ENCODE measurements at places on chromosomes 5 and 9. TPM values are rescaled to one million over a fixed set of nuclear protein-coding genes. Genes with fewer than 3 reads are reported as not detected.

GRCh38 chr5:18114151-18114757, 480.0 kb downstream of the TAF11L14 start:
- DNase-seq: no peak
- H3K4me1 ChIP-seq: no peaks in the 10 kb centered on the region
- H3K4me3 ChIP-seq: no peak overlapping the region
- no peaks in the 10 kb centered on the region for H3K36me3 ChIP-seq

DNA sequence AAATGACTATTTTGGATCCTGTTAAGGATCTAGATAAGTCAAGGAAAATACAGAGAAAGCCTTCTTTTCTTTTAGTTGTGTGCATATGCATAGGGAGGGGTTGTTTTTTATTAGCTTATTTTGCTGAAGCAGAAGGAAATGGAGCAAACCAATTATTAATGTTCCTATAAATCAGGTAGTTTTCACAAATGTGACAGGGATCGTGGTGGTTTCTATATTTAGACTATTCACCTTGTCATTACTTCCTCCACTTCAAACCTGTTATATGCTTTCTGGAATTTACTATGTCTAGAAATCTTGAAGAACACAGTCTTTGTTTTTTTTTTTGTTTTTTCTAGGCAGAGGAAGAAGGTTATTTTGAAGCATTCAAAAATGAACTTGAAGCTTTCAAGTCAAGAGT, 22.2 kb downstream of the CDC37L1 start:
- H3K4me1 ChIP-seq: no peaks in the 10 kb centered on the region
- no peak overlapping the region for H3K4me3 ChIP-seq
- H3K27me3 ChIP-seq: no peaks in the 10 kb centered on the region
- no peak overlapping the region for H3K27ac ChIP-seq
- H3K36me3 ChIP-seq: peaks cover 88% of the 10 kb centered on the region
- no peak for DNase-seq

GRCh38 chr9:133098871-133099270, 22.2 kb downstream of the RALGDS start:
- peaks cover 73% of the 10 kb centered on the region for H3K36me3 ChIP-seq
- H3K27me3 ChIP-seq: no peaks in the 10 kb centered on the region
- H3K4me3 ChIP-seq: no peak overlapping the region
- no peak overlapping the region for H3K27ac ChIP-seq
- DNase-seq: no peak
- no peaks in the 10 kb centered on the region for H3K4me1 ChIP-seq

GRCh38 chr5:149583394-149583793, 2.1 kb downstream of the ARHGEF37 start:
- H3K4me3 ChIP-seq: no peak overlapping the region
- H3K4me1 ChIP-seq: peaks cover 49% of the 10 kb centered on the region
- DNase-seq: no peak

The SLC45A2 gene
- not detected for total RNA-seq

The SLC6A7 gene
- total RNA-seq: not detected

The ABLIM3 gene
- total RNA-seq: 26.7 TPM

DNA sequence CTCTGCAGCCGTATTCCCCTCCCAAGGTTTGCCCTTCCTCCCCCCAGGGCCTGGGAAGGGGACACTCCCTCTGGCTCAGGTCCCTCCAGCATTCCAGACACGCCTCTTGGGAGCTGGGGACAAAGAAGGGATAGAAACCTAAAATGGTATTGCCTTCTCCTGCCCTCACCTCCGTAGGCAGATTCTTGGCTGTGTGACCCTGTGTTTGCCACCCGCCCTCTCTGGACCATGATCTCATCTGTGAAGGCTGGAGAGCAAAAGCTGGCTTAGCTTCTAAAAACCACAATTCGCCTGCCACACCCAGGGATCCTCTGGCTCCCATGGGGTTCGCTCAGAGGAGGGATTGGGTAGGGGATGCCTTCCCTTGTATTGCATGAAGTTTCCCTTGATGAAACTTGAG, 7.7 kb downstream of the AQP3 start:
- H3K4me1 ChIP-seq: peaks cover 34% of the 10 kb centered on the region
- H3K27me3 ChIP-seq: no peaks in the 10 kb centered on the region
- no peak overlapping the region for H3K4me3 ChIP-seq
- peaks cover 30% of the 10 kb centered on the region for H3K36me3 ChIP-seq
- DNase-seq: no peak
- H3K27ac ChIP-seq: no peak overlapping the region
